ENCODE measurements at places on chromosomes 1 and 21.

DNA sequence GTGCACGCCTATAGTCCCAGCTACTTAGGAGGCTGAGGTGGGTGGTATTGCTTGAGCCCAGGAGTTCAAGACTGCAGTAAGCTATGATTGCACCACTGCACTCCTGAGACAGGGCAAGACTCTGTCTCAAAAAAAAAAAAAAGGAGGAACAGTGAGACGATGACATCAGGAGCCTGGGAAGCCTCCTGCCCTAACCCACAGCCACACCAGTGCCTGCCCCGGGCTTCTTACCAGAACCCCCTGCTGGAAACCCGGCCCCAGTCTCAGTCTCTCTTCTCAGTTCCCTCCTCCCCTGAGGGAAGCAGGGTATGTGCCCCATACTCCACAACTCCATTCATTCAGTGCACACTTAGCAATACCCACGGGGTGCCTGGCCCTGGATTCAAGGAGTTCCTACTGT lies 9.1 kb downstream of the COL8A2 start:
- no peak for DNase-seq

GRCh38 chr1:160376525-160377131 lies 9.8 kb downstream of the NHLH1 start:
- peak; percentile 40 for DNase-seq

- no peak for DNase-seq
Observed at GRCh38 chr1:54096227-54096876, 42.9 kb downstream of the TCEANC2 start.

GRCh38 chr21:41759214-41759840 lies 7.5 kb downstream of the RIPK4 start:
- DNase-seq, result no peak

DNA sequence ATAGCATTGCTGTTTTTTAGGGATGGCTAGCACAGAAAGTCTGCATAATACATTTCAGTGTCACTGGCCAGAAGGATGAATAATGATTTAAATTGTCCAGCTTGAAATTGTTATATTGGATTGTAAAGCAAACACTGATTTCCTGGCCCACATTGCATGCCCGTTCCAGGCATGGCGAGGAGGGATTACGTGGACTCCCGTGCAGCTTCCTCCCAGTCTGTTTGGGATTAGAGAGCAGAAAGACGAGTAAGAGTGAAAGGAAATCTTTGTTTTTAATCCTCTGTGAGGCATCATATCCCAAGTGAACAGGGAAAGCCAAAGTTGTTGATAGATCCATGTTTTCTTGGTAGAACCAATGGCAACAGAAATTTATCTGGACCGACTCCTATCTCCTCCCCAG lies 8.4 kb downstream of the TRIM58 start:
- no peak for DNase-seq

- DNase-seq, result no peak
Observed at GRCh38 chr1:201603613-201604232, 64.8 kb downstream of the NAV1 start.

DNA sequence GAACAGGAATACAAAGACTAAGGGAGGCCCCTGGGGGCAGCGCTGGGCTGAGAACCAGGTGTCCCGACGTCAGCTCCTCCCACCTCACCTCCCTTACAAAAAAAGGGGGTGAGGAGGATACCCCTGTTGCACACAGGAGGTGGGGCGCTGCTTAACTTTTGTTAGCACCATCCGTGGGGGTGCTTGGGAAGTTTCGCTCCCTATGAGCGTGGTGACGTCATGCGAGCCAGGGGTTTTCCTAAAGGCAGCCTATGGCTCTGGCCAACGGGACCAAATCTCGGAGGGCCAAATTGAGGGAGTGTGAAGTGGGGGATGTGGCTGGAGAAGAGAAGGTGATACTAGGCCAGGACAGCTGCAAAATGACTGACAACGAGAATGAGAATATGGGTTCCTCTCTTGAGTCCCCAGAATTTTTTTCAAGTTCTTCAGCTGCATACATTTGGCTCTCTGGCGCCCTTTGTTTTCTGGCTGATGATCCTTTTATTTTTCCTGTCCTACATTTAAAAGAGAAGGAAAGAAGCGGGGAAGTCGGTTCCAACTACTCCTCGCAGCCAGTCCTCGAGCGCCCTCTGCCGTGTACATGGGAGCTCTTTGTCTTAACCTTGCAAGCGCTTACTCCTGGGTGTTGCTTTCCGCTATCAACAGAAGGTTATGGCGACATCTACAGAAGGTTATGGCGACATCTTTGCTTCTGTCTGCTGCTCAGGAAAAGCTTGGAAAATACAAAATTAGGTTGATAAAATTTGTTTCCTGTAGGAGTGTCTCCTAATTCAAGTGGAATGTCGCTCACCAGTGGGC lies 48.0 kb upstream of the ZC3H11B start:
- DNase-seq, result peak; percentile 18

DNA sequence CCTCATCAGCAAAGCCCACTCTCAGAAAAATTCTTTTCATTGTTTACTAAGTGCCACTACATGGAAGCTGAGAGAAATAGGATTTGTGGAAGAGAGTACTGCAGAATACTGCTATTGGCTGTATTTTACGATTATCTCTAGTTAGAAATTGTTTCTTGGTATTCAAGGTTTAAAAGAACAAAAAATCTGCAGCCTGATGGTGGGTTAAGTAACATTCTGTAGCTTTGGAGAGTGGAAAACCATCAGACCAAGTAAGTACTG lies 27.3 kb downstream of the PTTG1IP start:
- DNase-seq, result no peak

DNA sequence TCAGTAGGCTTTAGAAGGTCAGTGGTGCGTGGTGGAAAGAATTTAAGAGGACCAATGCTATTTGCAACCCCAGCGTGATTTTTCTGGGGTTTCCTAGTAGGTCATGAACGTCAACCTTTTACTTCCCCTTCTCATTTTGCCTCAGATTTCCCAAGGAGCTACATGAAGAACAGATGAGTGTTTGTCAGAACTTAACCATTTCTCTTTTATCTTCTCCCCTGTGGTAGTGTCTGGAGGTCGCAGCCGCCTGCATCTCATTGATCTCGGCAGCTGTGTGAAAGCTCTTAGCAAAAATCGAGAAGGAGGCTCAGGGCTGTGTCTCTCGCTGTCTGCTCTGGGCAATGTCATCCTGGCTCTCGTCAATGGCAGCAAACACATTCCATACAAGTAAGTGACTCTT lies 491.1 kb downstream of the KIF26B start:
- DNase-seq, result no peak

DNA sequence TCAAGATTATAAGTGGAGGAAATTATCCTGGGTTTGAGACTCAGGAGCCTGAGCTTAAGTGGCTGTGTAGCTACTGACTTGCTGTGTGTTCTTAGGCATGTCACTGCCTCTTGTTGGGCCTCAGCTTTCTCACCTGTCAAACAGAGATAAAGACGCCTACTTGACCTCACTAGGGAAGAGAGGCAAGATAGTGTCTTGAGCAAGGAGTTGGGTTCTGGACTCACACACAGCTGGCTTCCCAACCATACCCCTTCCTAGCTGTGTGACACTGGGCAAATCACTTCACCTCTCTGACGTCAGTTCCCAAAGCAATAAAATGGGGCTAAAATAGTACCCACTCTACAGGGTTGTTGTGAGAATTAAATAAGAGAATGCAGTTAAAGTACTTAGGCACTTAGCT lies 11.6 kb upstream of the EPB41 start:
- no peak for DNase-seq

DNA sequence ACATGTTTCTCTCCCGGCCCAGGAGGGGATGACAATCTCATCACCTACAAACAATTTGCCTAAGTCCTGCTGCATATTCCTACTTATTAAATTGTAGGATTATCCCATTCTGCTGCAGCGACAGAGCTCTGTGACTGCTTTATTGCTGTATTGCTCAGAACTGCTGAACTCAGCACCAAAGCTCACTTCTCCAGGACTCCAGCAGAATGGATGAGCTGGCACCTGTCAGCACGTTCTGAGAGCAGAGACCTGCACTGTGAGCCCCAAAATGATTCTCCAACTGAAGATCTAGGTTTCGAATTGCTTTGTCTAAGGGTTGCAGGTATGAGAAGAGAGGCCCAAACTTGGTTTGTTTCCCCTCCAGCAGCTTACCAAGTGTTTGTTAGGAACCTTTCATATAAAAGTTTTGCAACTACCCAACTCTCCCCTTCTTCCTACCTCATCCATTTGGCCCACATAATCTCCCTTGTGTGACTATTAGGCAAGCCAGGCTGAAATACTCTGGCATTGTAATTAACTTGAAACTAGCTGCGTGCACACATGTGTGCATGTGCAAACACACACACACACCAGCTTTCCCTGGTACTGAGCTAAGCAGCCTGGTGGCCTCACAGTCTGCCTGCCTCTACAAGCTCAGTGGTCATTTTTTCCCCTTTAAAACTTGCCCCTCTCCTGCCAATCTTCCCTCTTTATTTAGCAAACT lies 161.4 kb upstream of the CAMK1G start:
- DNase-seq, result no peak

DNA sequence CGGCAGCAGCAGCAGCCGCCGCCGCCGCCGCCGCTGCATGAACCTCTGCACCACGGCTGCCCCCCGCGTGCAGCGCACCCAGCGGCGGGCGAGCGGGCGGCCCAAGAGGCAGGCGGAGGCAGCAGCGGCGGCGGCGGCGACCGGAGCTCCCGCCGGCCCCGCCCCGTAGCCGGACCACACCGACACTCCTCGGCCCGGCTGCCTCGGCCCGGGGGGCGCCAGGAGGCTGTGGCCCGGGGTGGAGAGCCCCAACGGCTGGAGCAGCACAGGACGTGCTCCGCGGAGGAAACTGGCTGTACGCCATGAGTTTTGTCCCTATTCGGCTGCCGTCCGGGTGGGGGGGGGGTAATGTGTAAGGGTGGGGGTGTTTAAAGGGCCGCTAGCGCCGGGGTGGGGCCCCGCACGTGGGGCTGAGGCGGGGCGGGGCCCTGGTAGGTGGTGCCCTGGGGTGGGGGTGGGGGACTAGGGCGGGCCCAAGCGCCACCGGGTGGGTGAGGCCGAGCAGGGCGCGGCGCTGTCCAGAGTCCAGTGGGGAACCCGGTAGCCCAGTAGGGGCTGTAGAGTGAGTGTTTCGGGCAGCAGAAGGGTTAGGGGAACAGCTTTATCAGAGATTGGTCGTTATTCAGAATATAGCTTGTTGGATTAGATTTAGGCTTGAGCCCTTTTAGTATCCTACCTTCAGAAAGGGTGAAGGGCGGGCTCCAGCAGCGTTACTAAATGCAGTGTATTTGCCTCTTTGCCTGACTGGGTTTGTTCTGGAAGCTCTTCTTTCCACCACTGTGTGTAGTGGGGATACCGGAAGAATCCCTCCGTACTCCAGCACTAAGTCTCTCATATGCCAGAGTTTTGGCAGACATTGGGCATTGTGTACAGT lies at the start of gene FAM78B:
FAM78B (minus strand) TSS at position 304 of the 874 bp plus-strand sequence. CDS start 753 bp downstream, outside the sequence.
- DNase-seq, result peak; percentile 60

DNA sequence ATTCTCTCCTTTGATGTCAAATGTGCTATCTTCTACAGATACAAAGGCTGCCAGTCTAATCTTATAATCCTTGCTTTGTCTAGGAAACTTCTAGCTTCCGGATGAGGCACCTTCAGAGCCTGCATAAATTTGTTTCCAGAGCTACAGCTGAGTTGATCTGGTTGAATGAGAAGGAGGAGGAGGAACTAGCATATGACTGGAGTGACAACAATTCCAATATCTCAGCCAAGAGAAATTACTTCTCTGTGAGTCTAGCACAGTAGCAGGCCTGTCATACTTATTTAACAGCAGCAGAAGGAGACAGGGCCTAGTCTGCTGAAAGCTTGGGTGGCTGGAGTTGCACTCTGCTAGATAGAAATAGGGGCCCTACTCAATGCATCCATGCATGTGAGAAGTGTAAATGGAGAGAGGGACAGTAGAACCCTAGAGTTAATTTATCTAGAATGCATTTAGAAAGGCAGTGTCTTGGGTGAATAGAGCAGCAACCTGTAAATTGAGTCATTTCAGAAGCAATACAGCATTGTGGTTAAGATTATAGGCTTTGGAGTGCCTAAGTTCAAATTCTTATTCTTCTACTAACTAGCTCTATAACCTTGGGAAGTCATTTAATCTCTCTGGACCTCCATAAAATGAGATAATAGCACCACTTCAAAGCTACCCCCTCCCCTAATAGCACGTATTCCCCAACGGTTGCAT lies 89.0 kb downstream of the MACF1 start:
- DNase-seq, result no peak

- no peak for DNase-seq
Observed at GRCh38 chr1:192940658-192941057, 118.5 kb downstream of the UCHL5 start.

Data from GM18507 (cell line).